ENCODE measurements at places on chromosomes 16 and 17.

DNA sequence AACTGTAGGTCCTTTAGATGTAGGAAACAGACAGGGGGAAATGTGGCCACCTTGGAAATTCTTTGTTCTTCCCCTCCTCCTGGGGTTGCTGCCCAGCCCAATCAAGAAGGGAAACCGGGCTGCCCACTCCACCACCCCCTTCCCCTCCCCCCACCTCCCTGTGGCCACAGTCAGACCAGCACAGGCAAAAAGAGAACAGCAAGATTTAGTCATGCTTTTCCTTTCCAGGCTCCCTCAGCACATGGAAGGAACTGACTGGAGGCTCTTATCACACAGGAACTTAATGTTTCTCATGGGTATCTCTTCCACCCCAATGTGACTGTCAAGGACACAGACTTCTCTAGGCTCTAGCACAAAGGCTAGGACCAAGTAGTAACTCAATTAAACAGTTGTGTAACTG lies 3.0 kb upstream of the CCL1 start:
- DNase-seq = no peak

GRCh38 chr16:81720973-81721906 lies 57.9 kb upstream of the PLCG2 start:
- no peak for DNase-seq

GRCh38 chr16:84109598-84110335 lies 7.0 kb downstream of the MBTPS1 start:
- DNase-seq = no peak

GRCh38 chr16:62019851-62020250 lies 16.4 kb downstream of the CDH8 start:
- no peak for DNase-seq

GRCh38 chr16:53809088-53809932 lies 105.4 kb downstream of the FTO start:
- no peak for DNase-seq

Data from left renal cortex interstitium (tissue), 4 donors.